ENCODE measurements at places on chromosomes 7 and 10.

GRCh38 chr10:114131094-114131493 is 42.9 kb downstream of the CCDC186 start:
- no peak for DNase-seq

DNA sequence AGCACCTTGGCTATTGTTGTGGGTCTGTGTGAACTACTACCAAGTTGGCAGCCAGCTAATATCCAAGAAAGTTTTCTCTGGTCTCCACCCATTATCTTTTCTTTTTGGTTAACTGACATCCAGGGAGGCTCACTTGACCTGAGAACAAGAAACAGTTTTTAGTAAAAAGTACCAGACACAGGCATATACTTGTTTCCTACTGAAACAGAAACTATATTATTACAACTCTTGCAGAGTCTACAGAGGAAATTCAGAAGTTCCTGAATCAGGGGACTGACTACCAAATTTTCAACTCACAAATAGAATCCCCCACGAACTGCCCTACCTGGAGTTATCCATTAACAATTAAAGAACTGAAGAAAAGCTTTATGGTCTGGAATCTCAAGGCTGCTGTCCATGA is 168.9 kb downstream of the KCND2 start:
- no peak for DNase-seq

DNA sequence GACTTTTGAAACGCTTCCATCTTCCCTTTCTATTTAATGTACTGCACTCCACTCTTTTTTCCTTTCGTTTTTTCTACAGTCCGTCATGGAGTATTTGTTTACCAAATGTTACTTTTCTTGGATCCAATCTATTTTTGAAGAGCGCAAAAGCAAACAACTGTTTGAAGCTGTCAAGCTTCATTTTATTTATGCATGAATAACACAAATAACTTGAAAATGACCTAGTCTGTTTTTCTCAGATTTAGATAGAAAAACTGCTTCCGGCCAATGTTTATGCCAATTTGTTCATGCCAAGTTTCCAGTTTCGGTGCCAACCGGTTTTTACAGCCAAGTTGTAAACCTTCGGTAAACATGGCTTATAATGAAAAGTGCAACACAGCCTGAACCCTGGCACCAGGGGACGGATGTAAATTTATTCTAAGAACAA is 150.9 kb upstream of the KLF6 start:
- DNase-seq, result no peak

DNA sequence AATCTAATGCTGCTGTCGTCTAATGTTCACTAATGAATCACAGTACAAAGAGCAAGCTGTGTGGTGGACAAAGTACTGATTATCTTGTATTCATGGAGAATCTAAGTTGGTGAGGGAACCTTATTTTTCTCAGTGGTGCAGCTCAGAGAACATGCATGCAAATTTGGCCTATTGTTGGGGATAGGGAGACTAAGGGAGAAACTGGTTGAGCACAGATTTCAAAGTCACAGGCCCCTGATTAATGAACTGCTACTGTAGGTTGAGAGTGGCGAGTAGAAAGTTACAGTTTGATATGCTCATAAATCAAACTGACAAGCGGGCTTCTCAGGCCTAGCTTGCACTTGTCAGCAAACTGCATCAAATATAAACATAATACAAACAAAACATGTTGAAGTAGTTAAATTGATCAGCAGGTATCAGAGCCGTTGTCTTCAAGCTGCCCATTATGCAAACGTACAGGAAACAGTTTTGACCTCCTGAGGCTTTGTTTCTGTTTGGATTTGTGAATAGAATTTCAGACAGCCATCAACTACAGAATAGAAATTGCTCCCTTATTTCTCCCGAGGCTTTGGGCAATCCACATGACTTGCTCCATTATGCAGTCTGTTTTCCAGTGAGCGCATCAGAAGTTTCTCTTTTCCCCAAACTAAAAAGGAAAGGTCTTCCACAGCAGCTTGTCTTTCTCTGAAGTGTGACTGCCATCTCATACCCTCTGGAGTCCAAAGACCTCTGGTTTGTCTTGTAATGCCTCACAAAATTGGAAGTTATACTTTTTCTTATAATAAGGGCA is 215.8 kb downstream of the FOXP2 start:
- DNase-seq, result no peak

DNA sequence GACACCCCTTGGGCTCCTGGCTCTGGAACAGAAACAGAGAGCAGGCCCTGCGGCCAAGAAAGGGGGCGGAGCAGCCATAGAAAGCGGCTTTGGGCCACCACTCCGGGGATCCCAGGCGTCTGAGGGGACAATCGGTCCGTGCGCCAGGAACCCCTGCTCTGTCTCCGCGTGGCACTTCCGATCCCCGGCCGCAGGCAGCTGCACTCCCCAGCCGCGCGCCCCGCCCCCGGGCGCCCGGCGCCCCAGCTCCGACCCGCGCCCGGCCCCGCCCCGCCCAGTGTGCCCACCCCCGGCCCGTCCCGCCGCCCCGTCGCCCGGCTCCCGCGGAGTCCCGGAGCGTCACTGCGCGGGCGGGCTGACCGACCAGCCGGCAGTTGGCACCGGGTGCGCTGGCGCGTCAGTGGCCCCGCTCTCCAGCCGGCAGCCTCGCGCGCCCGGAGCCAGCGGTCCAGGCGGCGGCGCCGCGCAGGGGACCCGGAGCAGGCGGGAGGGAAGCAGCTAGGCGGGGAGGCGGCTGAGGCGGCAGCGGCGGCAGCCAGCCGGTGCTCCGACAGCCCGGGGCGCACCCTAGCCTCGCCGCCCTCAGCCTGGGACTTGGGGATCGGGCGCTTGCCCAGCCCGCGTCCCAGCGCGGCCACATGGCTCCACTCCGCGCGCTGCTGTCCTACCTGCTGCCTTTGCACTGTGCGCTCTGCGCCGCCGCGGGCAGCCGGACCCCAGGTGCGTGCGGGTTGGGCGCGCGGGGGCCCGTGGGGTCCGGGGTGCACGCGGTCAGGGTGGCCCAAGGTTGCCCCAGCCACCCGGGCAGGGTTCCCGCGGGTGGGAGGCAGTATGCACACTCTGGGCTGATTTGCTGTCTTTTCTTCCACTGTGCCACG is at the start of gene ADAMTS14:
ADAMTS14 (plus strand) TSS at position 342 of the 878 bp plus-strand sequence; CDS start at position 639, 297 bp downstream.
- no peak for DNase-seq

GRCh38 chr10:99528494-99529441 is 4.0 kb upstream of the NKX2-3 start:
- no peak for DNase-seq

- DNase-seq, result no peak
Observed at GRCh38 chr7:81331061-81332018, 412.5 kb upstream of the SEMA3C start.
